ENCODE measurements at places on chromosomes 7 and 10. TPM values are rescaled to one million over a fixed set of nuclear protein-coding genes. Genes with fewer than 3 reads are reported as not detected.

RPP38 gene
- total RNA-seq: 14.0 TPM

CYP3A7 gene
- not detected for total RNA-seq

CNNM1 gene
- total RNA-seq: 0.28 TPM

OR13A1 gene
- total RNA-seq: not detected

CPVL gene
- 0.58 TPM for total RNA-seq

VAX1 gene
- total RNA-seq: not detected

PRSS37 gene
- not detected for total RNA-seq

GSTO2 gene
- total RNA-seq: 2.3 TPM

CDC14C gene
- not detected for total RNA-seq

DNAH11 gene
- 4.0 TPM for total RNA-seq

SCIN gene
- 0.56 TPM for total RNA-seq

SPDYE16 gene
- not detected for total RNA-seq

GPR15LG gene
- total RNA-seq: not detected

AVPI1 gene
- total RNA-seq: 15.3 TPM

SEC31B gene
- total RNA-seq: 0.96 TPM

GUSB gene
- total RNA-seq: 12.7 TPM

SKIDA1 gene
- total RNA-seq: 0.58 TPM

TLX1 gene
- total RNA-seq: not detected

RPEL1 gene
- 0.19 TPM for total RNA-seq

LLCFC1 gene
- total RNA-seq: not detected

TIAL1 gene
- total RNA-seq: 23.1 TPM

VCL gene
- 186 TPM for total RNA-seq

POU6F2 gene
- total RNA-seq: not detected

HOXA9 gene
- not detected for total RNA-seq

TMEM270 gene
- not detected for total RNA-seq

FOXI2 gene
- total RNA-seq: not detected

ZNF212 gene
- 3.9 TPM for total RNA-seq

C7orf33 gene
- not detected for total RNA-seq

LIPF gene
- not detected for total RNA-seq

MLXIPL gene
- not detected for total RNA-seq

KDM7A gene
- total RNA-seq: 7.3 TPM

SPDYE1 gene
- total RNA-seq: not detected

CTTNBP2 gene
- 0.28 TPM for total RNA-seq

ZNF92 gene
- 5.9 TPM for total RNA-seq

BHLHA15 gene
- 0.77 TPM for total RNA-seq

ACTL6B gene
- total RNA-seq: not detected

ZNF775 gene
- 3.5 TPM for total RNA-seq

ARHGEF35 gene
- total RNA-seq: 1.5 TPM

ECD gene
- 25.7 TPM for total RNA-seq

ATRNL1 gene
- total RNA-seq: 1.4 TPM

JAKMIP3 gene
- total RNA-seq: under 0.01 TPM

FAM221A gene
- total RNA-seq: 1.3 TPM

WNT16 gene
- total RNA-seq: 0.38 TPM

ANKRD1 gene
- 169 TPM for total RNA-seq

DLX5 gene
- total RNA-seq: not detected

AKR1B15 gene
- not detected for total RNA-seq

Data from regular cardiac myocyte (primary cell).